ENCODE measurements at places on chromosomes 13 and 19.
A peak's percentile ranks its signal among the peaks of the same experiment; 100 is the strongest.

DNA sequence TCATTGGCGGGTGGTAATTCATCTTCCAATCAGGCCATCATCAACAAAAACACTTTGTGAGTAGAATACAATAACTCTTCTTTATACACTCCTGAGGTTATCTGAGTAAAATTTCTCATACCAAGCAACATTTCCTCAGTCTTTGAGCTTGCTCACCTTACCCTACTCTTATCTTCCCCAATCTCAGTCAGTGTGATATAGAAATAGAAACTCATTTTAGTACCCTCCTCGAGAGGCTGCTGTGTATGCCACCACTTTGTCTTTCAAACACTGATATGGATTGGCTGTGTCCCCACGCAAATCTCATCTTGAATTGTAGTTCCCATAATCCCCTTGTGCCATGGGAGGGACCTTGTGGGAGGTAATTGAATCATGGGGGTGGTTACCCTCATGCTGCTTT, 209.7 kb downstream of the RBM26 start:
- peak; percentile 5 for DNase-seq

- DNase-seq, result no peak
Observed at GRCh38 chr13:38228322-38228721, 121.3 kb upstream of the UFM1 start.

GRCh38 chr13:28496188-28496564, 1.2 kb upstream of the FLT1 start:
- DNase-seq, result no peak

- DNase-seq, result peak; percentile 69
Observed at GRCh38 chr19:14563989-14564651, 7.7 kb downstream of the NDUFB7 start.

- peak; percentile 49 for DNase-seq
Observed at GRCh38 chr19:49590971-49591730, at the start of gene PRR12. Gene PRR12 (plus strand): TSS chr19:49591182. CDS start chr19:49591655, 473 bp downstream.

DNA sequence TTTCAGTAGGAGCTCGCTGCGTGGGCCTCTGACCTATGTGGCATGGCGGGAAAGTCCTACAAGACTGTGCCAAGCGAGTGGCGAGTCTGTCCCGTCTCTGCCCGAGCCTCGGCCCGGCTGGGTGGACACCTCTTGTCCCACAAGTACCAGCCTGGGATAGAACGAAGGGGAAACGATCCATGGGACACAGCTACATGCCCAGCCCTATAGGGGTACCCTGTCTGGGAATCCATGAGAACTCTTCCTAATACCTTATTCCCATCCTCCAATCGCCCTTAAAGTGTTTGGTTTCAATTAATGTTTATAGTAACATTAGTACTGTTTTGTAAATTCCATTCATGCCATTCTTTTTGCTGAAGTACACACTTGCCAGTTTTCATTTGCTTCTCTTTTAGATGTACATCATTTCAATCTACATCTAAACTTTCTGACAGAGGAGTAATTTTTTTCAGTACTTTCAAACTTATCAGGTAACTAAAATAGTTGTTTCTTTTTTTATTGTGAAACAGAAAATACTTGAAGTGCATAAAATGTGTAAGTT, 667 bp upstream of the ZNF790 start:
- DNase-seq, result no peak

DNA sequence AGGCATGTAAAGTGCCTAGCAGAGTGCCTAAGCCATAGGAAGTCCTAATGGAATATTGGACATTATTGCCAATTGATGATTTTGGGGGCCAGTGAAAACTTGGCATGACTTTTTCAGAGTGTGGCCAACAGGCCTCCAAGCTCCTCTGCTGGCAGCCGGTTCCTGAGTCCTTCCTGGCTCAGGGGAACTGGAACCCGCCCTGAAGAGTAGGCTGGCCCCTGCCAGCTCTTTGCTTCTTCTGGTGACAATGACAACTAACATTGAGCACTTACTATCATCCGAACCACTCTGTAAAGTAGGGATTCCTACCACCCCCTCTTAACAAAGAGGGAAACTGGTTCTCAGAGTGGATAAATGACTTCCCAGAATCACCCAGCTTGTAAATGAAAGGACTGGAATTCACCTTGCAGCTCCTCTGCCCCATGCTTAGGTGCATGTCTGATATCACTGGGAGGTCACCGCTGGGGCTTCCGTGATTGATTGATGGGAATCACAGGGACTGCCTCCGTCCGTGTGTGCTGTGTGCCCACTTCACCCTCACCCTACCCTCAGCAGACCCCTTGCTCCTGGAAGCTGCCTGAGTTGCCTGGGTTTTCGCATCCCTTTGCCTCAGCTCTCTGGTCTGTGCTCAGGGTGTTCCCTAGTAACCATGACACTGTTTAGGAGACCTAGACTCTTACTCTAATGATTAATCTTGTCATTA, 50.6 kb downstream of the TNFRSF19 start:
- no peak for DNase-seq

- DNase-seq, result no peak
Observed at GRCh38 chr19:34651747-34652146, 25.2 kb downstream of the SCGB2B2 start.

GRCh38 chr13:73835138-73835721, 299.0 kb downstream of the KLF12 start:
- no peak for DNase-seq

- DNase-seq, result no peak
Observed at GRCh38 chr13:86673931-86674431, 874.8 kb upstream of the SLITRK6 start.

DNA sequence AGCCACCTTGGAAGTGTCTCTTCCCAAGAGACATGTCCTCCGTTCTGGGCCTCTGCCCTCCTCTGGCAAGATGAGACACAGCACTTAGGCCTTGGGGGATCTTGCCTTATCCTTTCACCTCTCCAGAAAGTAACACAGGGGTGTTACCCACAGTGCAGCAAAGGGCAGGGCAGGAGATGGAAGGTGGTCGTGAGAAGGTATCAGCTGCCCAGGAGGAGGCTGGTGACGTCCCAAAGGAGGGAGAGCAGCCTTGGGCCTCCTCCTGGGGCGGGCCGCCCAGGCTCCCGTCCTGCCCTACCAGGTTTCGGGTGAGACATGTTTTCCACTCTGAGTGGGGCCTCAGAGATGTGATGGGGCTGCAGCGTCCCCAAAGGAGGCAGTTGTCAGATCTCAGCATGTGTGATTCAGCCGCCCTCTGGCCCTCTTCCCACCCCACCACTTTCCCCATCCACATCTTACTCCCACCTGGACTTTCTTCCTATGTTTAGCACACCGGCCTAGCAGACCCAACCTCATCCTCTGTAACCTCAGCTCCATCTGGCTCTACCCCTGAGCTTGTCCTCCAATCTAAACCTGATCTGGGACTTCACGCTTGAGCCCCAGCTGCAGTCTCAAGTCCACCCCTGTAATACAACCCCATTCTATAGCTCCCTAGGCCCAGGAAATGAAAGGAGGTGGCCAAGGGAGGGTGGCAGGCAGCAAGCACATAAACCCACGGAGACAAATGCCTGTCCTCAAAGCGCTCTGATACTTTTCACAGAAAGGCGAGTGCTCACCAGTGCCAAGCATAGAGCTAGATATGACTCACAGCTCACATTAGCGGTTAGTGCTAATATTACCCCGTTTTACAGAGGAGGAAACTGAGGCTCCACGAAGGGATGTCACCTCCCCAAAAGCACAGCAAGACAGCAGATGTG, 9.3 kb downstream of the POU2F2 start:
- peak; percentile 65 for DNase-seq

DNA sequence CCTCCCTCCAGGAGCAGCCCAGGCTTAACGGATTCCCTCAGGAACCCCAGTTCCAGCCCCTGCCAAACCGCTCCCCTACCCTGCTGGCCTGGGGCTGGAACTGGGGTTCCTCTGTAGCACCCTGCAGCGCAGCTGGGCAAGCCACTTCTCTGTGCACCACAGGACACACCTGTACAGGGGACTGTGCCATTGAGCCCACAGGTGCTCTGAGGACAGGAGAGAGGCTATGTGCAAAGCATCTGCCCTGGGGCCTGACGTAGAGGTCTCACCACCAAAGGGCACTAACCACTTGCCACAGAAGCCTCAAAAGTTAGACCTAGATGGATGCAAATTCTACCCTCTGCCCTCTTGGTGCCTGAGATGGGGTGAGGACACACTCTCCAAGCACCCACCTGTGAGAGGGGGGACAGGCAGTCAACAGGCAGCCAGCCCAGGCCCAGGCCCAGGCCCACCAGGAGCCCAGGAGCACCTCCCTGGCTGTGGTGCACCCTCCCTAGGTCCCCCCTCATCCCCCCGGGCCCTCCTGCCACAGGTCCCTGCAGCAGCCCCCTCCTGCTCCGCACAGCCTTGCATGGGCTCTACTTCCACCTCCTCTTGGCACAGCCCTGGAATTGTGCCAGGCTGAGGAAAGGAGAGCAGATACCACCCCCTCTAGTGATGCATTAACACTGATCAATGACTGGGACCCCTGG, 27.6 kb upstream of the SLC35E1 start:
- no peak for DNase-seq

GRCh38 chr13:43815204-43815603, 28.4 kb upstream of the ENOX1 start:
- DNase-seq, result no peak

DNA sequence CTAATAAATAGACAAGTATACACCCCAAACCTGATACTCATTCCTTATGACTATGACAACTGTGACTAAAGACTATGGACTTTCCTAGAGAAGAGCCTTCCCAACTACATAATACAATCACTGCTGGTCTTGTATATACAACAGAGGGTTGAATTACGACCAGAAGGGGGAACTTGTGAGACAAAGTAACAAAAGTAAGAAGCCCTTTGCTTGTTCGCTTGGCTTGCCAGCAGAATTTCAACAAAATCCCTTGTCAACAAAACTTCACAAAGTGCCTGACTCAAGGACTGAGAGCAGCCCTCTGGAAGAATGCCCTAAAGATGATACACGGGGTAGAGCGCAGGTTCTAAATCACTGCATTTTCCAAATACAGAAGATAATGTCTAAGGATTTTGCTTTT, 99.4 kb downstream of the WASF3 start:
- no peak for DNase-seq
